Activated T-cell treated with anti-CD3 and anti-CD28 coated beads, Interleukin-2, amount 50 U/mL, for 4 hours (primary cell): ENCODE measurements at places on chromosomes 4 and X. TPM values are rescaled to one million over a fixed set of nuclear protein-coding genes. Genes with fewer than 3 reads are reported as not detected.

The PRDM8 gene
- 2.9 TPM for total RNA-seq

The PLXNB3 gene
- total RNA-seq, result 0.46 TPM

GRCh38 chrX:100409610-100410590 lies at the start of gene PCDH19:
Gene PCDH19, minus strand, starts transcription at chrX:100410273. Its CDS starts 1,676 bp downstream, at chrX:100408597.
- no peak for DNase-seq

The F11 gene
- not detected for total RNA-seq

- DNase-seq, result no peak
Observed at GRCh38 chr4:115844180-115844579, 730.8 kb upstream of the NDST4 start.

GRCh38 chrX:114905251-114905650 lies 112.2 kb downstream of the IL13RA2 start:
- DNase-seq, result no peak

The PRDM5 gene
- 0.08 TPM for total RNA-seq
